Stomach (tissue), 19 donors: ENCODE measurements at places on chromosomes 2 and 18. TPM values are rescaled to one million over a fixed set of nuclear protein-coding genes. Genes with fewer than 3 reads are reported as not detected.
A peak's percentile ranks its signal among the peaks of the same experiment; 100 is the strongest.

DNA sequence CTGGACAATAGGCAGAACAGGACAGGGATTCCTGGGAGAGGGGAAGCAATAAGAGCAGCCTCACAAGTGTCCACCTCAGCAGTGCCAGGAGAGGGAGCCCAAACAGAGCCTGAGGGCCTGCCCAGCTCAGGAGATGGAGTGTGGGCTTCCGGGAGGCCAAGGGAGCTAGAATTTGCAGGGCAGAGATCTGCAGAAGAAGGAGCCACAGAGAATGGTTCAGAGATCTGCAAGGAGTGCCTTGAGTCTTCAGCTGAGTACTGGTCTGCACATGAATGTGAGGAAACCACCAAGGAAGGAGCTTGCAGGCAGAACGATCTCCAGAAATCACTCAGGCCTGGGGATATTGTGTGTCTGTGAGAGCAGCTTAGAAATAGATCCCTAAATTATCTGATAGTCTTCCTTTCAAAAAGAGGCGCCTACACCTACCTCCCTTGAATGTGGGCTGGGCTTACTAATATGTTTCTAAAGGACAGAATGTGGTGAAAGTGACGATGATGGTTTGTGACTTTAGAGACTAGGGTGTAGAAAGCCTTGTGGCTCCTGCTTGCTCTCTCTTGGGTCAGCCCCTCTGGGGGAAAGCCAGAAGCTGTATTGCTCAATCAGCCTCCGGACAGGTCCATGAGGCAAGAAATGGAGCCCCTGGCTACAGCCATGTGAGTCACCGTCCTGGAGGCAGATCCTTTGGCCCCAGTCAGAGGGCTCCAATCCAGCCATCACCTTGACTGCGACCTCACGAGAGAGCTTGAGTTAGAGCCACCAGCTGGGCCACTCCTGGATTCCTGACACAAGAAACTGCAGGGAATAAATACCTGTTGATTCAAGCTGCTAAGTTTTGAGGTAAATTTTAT is 7.6 kb upstream of the LPIN1 start:
- H3K4me1 ChIP-seq = peaks cover 25% of the 10 kb centered on the region
- H3K27me3 ChIP-seq = no peaks in the 10 kb centered on the region
- no peak overlapping the region for H3K27ac ChIP-seq
- no peaks in the 10 kb centered on the region for H3K36me3 ChIP-seq
- DNase-seq = peak; percentile 81
- no peak overlapping the region for H3K4me3 ChIP-seq

- no peak for DNase-seq
- no peaks in the 10 kb centered on the region for H3K4me1 ChIP-seq
- no peaks in the 10 kb centered on the region for H3K36me3 ChIP-seq
- no peak overlapping the region for H3K27ac ChIP-seq
- H3K27me3 ChIP-seq = no peaks in the 10 kb centered on the region
These were observed 21.4 kb downstream of the ALMS1 start for GRCh38 chr2:73406996-73407395.

- DNase-seq = peak; percentile 35
- H3K36me3 ChIP-seq = no peaks in the 10 kb centered on the region
- H3K4me3 ChIP-seq = no peak overlapping the region
- no peak overlapping the region for H3K27ac ChIP-seq
- peaks cover under 1% of the 10 kb centered on the region for H3K27me3 ChIP-seq
These were observed 29.3 kb upstream of the FOXI3 start for GRCh38 chr2:88481691-88482336.

DNA sequence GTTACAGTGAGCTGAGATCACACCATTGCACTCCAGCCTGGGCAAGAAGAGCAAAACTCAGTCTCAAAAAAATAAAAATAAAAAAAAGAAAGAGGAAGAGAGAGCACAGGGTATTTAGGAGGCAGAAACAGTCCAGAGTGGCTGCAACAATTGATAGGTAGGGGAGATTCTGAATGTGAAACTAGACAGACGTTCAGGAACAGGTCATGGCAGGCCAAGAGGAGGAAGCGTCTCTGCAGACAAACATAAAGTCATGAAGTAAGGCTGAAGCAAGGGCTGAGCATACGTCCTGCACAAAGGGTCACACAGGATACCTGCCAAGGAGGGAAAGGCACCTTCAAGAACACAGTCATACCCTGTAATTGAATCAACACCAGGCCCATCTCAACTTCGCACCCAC is 64.1 kb upstream of the ZNF532 start:
- no peaks in the 10 kb centered on the region for H3K4me1 ChIP-seq
- H3K36me3 ChIP-seq = no peaks in the 10 kb centered on the region
- no peak for DNase-seq
- no peaks in the 10 kb centered on the region for H3K27me3 ChIP-seq
- H3K4me3 ChIP-seq = no peak overlapping the region
- no peak overlapping the region for H3K27ac ChIP-seq

DNA sequence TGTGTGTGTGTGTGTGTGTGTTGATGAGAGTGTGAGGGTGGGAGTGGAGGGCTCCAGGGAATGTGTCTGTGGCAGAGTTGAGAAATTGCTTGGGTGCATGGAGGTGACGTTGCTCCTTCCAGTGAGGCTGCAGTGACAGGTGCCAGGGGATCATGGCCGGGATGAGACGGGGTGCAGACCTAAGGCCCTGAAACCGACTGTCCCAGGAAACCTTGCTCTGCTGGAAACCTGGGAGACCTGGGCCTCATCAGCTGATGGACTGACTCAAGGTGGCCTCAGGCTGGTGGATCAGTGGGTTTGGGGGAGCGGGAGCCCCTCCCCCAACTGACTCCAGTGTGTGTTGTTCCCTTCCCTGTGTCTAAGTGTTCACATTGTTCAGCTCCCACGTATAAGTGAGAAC is 56.6 kb downstream of the INHBB start:
- no peaks in the 10 kb centered on the region for H3K27me3 ChIP-seq
- H3K4me1 ChIP-seq = peaks cover 8% of the 10 kb centered on the region
- no peak overlapping the region for H3K27ac ChIP-seq
- DNase-seq = no peak

- no peak for DNase-seq
- H3K27me3 ChIP-seq = no peaks in the 10 kb centered on the region
- no peaks in the 10 kb centered on the region for H3K4me1 ChIP-seq
- no peak overlapping the region for H3K4me3 ChIP-seq
- H3K36me3 ChIP-seq = no peaks in the 10 kb centered on the region
- no peak overlapping the region for H3K27ac ChIP-seq
These were observed 104.4 kb upstream of the SLC39A10 start for GRCh38 chr2:195552581-195552980.

DNA sequence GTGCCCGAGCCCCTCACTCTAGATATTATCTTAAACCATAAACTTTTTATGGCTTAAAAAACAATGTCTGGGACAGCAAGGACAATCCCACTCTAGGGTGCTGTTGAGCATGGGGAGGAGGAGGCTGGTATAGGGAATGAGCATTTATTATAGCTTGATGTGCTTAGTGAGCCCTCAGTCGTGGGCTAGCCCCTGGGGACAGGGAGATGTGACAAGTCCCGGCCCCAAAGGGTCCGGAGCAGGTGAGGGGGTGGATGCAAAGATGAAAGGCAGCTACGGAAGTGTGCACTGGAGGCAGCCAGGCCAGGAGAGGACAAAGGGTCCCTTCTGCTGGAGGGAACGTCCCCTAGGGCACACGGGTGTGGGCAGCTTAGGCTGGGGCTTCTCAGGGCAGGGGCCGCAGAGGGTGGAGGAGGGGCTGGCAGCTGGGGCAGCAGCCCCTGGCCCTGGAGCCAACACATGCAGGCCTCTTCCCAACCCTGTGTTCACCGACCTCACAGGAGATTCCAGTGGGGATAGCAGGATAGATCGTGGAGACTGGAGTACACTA is 106.3 kb upstream of the GPC1 start:
- DNase-seq = no peak
- H3K4me1 ChIP-seq = no peaks in the 10 kb centered on the region
- H3K27ac ChIP-seq = no peak overlapping the region

EDAR gene
- total RNA-seq = not detected

- H3K36me3 ChIP-seq = no peaks in the 10 kb centered on the region
- H3K4me1 ChIP-seq = no peaks in the 10 kb centered on the region
- no peak for DNase-seq
- H3K27ac ChIP-seq = no peak overlapping the region
- no peak overlapping the region for H3K4me3 ChIP-seq
These were observed 20.1 kb upstream of the ALPI start for GRCh38 chr2:232435805-232436204.

GRCh38 chr2:8171608-8172007 is 510.2 kb upstream of the ID2 start:
- no peaks in the 10 kb centered on the region for H3K4me1 ChIP-seq
- H3K27ac ChIP-seq = no peak overlapping the region
- H3K36me3 ChIP-seq = no peaks in the 10 kb centered on the region
- H3K27me3 ChIP-seq = no peaks in the 10 kb centered on the region
- DNase-seq = no peak

- H3K27ac ChIP-seq = no peak overlapping the region
- no peaks in the 10 kb centered on the region for H3K36me3 ChIP-seq
- H3K4me1 ChIP-seq = no peaks in the 10 kb centered on the region
- no peak for DNase-seq
These were observed 1574.2 kb upstream of the PIK3C3 start for GRCh38 chr18:40380686-40381439.

RNU2-63P gene
- total RNA-seq = not detected
